ENCODE measurements at places on chromosomes 12 and 14.
A peak's percentile ranks its signal among the peaks of the same experiment; 100 is the strongest.

- no peak for DNase-seq
Observed at GRCh38 chr12:42957136-42957535, 367.6 kb upstream of the PRICKLE1 start.

GRCh38 chr12:126752021-126752420, 1514.9 kb upstream of the TMEM132C start:
- DNase-seq: no peak

DNA sequence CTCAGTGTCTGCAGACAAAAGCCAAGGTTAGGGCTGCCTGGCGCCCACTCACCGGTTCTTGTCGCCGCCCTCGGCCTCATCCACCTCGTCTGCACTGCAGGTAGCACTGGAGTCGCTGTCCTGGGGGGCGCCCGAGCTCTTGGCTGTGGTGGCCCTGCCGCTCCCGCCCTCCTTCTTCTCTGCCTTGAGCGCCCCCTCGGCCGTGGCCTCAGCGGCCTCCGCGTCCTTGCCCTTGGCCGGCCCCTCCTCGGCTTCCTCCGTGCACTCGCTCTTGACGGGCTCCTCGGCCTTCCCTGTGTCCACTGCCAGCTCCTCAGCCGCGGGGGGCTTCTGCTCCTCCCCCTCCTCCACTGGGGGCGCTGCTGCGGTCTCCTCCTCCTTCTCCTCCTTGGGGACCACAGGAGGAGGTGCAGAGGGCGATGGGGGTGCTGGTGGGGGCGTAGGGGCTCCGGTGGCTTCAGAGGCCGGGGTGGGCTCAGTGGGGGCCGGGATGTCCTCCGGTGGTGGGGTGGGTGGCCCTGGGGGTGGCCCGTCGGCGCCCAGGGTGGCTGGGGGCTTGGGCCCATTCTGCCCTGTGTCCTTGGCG, 77.2 kb downstream of the RFLNA start:
- no peak for DNase-seq

GRCh38 chr14:74140374-74140850, 55.7 kb downstream of the LIN52 start:
- DNase-seq: peak; percentile 10

DNA sequence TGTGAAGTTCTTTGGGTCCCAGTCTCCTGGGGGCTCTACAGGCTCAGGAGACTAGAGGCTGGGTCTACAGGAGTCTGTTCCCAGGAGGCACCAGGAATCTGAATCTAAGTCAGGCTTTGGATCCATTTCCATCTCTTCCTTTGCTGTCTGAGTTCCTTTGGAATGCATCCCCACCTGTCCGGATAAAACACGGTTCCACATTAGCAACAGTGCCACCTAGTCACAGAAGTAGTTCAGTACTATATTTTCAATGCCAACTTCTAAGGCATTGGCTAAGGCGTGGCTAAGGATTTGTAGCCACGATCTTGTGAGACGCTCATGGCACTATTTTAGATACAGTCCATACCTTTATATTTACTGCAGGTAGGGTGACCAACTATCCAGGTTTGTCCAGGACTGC, 15.1 kb downstream of the ZC2HC1C start:
- no peak for DNase-seq
